IMR-90 (cell line): ENCODE measurements at places on chromosomes 7 and 10. TPM values are rescaled to one million over a fixed set of nuclear protein-coding genes. Genes with fewer than 3 reads are reported as not detected.

DNA sequence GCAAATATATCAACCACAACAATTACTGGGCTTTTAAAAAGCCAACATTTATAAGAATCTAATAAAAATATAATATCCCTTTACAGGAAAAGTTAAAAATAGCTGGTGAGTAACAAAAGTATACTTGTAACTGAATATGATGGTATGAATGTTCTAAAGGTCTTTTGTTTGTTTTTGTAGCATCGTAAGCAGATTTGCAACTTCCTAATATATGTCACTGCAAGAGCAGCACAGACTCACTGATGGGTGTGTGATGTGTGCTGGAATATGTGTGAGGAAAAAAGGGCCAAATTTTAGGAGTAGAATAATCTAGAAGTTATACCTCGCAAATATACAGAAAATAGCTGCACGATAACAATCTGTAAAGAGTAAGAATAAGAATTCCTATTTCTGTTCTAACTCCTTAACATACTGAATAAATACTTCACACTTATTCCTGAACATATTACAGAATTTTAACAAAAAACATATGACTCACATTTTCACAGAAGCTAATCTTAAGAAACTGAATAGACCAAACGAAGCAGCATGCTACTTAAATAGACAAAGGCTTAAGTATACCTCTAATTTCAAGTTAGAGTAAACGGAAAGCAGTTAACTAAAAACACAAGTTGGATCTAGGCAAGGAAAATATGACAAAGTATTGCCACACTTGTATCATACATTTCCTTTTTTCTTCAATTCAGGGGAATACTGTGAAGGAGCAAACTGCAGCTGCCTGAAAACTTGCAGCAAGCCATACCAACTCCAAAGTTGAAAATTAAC lies 9.6 kb downstream of the ETV1 start:
- peak; percentile 85 for DNase-seq

DNA sequence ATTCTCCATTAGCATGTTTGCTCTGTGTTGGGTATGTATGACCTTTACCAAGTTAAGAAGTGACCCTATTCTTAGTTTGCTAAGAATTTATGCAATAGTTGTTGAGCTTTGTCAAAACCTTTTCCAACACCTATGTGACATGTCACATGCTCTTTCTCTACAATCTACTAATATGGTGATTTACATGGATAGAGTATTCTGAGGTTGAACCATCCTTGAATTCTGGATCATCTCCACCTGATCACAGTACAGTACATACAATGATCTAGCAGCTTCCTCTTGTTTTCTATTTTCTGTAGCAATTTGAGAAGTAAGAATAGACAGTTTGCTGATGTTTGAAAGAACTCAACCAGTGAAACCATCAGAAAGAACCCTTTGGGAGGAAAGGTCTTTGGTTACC lies 101.2 kb upstream of the PDGFA start:
- DNase-seq = no peak

GRCh38 chr10:93437946-93438612 lies 44.1 kb downstream of the MYOF start:
- peak; percentile 73 for DNase-seq

GRCh38 chr10:89428877-89429276 lies 14.5 kb downstream of the IFIT5 start:
- DNase-seq = no peak

- DNase-seq = no peak
Observed at GRCh38 chr7:88599528-88599927, 160.0 kb upstream of the ZNF804B start.

The MSS51 gene
- total RNA-seq = 1.1 TPM in 2 replicates

DNA sequence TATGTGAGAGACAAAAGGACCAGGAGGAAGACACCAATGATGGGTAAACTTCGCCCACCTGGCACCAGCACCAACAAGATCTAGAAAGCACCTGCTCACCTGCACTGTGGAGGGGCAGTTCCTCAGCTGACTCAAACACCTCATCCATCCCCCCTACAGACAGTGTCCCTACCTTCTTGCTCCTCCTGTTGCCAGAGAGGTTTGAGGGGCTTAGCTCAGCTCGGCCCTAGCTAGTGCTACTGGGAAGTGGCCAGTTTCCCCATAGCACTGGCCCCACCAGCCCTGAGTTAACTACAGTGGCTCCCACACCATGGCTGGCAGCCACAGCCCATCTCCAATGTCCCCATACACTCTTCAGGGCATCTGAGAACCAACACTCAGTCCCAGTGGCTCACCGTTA lies 70.8 kb downstream of the GRID1 start:
- DNase-seq = no peak

The ZNF862 gene
- total RNA-seq = 3.3 and 5.9 TPM in 2 replicates

DNA sequence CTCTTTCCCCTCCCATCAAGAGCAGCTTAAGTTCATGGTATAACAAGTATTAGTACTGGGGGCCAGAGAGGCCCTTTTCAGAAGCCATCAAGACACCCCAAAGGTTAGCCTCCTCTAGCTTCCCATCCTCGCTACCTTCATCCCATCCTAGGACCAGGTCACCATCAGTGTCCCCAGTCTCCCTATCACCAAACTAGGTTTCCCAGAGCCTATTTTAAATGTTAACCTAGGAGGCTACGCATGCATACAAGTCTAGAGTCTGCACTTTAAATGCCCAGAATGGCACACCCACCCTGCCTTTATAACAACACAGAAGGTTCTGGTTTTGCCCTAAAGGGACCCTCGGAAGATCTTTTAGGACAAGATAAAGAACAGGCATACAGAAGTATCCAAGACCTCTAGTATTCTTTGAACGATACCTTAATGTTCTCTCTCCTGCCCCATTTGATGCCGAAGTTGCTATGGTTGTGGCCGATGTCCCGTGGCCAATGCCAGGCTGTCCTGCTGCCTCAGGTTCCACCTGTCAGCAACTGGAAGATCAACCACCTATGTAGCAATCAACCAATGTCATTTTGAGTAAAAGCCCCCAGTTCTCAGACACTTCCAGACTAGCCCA lies 2.2 kb downstream of the GPRIN2 start:
- no peak for DNase-seq
